ENCODE measurements at places on chromosomes 5 and 9.

DNA sequence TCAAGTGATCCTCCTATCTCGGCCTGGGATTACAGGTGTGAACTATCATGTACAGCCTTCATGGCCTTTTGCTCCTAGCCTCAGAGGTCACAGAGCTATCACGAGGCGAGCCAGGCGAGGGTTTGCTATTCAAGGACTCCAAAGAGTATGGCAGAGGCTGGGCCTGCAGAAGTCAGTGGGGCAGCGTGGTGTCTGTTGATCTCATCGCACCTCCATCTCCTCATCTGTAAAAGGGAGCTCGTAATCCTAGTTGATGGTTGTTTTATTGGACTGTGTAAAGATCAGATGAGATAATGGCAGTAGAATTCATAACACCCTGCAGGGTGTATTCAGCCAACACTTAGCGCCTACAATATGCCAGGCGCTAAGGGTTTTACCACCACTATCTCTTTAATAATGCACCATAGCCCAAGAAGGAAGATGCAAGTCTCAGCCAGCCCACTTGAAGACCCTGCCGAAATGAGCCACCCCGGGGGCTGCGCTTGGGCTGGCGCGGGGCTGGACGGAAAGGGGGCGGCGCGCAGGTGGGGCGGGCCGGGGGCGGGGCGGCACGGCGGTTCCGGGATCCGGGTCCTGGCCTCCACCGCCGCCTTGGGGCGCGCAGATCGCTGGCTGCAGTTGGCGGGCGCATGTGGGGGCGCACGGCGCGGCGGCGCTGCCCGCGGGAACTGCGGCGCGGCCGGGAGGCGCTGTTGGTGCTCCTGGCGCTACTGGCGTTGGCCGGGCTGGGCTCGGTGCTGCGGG, at the start of gene GALNT12:
TSS of gene GALNT12 (plus strand) at position 601 of the 744 bp plus-strand sequence. CDS start at position 630, 29 bp downstream.
- no peak for DNase-seq

DNA sequence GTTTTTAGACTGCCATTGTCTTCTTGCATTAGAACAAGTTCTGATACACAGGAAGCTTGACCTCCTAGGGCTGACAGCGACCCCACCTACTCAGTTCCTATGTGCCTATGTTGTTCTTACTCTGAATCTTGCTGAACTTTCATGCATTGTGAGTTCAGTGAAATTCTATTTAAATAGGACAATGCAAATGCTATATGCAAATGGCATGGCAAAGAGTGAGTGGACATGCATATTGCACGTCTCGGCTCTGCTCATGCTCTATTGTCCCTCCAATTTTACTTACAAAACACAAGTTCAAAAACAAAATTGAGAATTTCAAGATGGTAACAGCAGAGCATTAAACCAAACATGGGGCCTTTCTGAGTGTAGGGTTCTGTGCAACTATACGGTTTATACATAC, 5.3 kb upstream of the DCP2 start:
- DNase-seq, result no peak

DNA sequence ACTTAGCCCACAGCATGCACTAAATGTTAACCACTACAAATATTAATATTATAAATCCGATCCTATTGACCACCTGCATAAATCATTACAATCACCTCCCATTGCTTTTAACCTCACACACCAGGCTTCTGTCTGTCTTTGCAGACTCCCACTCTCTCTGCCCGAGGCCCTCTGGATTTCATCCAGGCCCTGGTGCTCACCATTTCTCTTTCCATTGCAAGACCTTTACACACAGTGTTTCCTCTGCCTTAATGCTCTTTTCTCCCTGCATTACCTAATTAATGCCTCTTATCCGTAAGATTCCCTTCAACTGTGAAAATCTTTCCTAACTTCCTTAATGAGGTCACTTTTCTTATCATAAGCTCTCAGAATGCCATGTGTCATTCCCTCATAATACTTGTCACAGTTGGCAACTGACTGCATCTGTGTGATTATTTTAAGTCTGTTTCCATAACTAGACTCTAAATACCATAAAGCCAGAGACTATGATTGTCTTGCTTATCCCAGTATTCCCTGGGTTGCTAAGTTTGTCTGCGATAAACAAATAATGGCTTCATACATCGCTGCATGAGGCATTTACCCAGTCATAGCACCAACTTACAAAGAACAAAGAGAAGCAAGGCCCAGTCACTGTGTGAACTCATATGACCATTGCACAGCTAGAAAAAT, 155.1 kb downstream of the CCDC192 start:
- DNase-seq, result no peak

DNA sequence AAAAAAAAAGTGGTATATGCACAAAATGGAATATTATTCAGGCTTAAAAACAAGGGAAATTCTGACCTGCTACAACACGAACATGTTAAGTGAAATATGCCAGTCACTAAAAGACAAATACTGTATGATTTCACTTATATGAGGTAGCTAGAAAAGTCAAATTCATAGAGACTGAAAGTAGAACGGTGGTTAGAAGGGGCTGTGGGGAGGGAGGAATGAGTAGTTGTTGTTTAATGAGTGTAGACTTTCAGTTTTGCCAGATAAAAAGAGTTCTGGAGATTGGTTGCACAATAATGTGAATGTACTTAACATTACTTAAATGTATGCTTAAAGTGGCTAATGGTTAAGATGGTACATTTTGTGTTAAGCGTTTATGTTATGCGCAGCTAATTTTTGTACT, 79.5 kb upstream of the IL12B start:
- no peak for DNase-seq

DNA sequence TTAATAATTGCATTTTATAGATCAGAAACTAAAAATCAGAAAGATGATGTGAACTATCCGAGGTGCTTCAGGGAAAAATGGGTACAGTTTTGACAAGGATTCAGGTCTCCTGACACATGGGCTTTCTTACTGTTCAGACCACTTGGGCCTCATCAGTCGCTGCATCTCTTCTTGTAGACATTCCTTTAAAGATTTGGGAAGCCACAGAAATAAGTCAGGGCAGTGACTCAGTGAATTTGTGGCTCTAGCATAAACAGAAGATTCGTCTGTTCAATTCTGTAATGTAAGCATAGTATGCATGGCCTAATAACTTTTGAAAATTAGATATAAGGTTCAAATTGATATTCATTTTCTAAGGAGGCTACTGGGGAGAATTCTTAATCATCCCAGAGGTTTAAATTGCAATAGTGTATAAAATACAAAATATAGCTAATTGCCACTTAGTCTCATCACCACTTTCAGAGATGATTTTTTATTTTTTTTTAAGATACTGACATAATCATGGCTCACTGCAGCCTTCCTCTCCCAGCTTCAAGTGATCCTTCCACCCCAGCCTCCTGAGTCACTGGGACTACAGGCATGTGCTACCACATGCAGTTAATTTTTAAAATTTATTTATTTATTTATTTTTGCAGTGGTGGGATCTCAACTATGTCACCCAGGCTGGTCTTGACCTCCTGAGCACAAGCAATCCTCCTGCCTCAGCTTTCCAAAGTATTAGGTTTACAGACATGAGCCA, 48.9 kb downstream of the RASEF start:
- DNase-seq, result no peak

DNA sequence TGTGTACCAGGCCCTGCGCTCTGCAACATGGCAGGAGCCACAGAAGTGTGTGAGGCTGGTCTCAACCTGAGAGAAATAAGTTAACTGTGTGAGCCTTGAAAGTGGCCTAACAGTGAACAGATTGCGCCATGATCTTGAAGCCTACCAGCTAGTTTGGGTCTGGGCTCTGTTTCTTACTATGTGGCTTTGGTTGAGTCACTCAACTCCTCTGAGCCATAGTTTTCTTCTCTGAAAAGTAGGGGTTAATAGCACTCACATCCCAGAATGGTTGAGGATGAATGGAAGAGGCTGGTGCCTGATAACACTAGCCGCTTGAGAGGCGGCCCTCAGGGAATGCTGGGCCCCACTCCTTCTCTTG, 121.5 kb downstream of the RGS3 start:
- no peak for DNase-seq

Data from stimulated activated CD8-positive, alpha-beta memory T cell treated with anti-CD3 and anti-CD28 coated beads, Interleukin-15, amount 100 ng/mL, for 4 hours (primary cell).